ENCODE measurements at places on chromosomes 7 and 10. TPM values are rescaled to one million over a fixed set of nuclear protein-coding genes. Genes with fewer than 3 reads are reported as not detected.

GHRHR gene
- polyA plus RNA-seq: 5.2 TPM

CTNNA3 gene
- polyA plus RNA-seq: 24.8 TPM

ECHDC3 gene
- 1.9 TPM for polyA plus RNA-seq

ITIH5 gene
- polyA plus RNA-seq: 32.4 TPM

FXYD4 gene
- not detected for polyA plus RNA-seq

FAM180A gene
- polyA plus RNA-seq: 0.22 TPM

AGBL3 gene
- 7.7 TPM for polyA plus RNA-seq

CCDC71L gene
- 8.0 TPM for polyA plus RNA-seq

ZNF107 gene
- 6.5 TPM for polyA plus RNA-seq

PRLHR gene
- polyA plus RNA-seq: 0.54 TPM

GPR15LG gene
- not detected for polyA plus RNA-seq

OPN1SW gene
- polyA plus RNA-seq: 2.0 TPM

PKD2L1 gene
- polyA plus RNA-seq: 0.81 TPM
